ENCODE measurements at places on chromosomes 16 and 17.

DNA sequence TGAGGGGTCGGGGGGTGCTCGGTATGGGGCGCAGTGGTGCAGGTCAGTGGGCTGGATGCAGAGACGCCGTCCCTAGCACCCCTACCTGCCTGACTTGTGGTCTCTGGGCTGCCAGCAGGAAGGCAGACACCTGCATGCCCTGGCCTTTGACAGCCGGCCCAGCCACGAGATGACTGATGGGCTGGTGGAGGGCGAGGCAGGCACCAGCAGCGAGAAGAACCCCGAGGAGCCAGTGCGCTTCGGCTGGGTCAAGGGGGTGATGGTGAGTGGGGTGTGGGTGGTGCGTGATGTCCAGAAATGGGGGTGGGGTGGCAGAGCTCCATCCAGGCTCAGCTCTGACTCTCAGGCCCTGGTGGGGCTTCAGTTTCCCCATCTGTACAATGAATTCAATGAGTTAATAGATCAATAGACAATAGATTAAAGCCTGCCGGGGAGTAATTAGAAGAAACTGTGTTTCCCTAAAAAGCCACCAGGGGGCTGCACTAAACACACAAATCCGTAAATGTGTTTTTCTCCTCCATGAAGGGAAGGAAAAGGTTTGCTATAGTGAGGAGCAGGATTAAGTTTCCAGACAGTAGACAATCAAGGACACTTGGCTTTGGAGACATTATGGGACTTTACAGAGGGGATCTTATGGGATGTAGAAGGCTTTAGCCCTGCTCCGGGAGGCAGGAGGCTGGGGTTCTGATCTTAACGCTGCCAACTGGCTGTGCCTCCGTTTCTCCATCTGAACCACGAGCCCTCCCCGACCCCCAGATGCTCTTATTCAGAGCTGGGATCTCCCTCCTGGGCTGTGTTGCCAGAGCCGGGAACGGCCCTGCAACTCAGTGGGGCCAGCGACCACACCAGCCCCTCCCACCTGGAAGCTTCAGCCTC lies 2.2 kb downstream of the SLC12A3 start:
- DNase-seq: no peak

- no peak for DNase-seq
These were observed 791 bp downstream of the DNAI2 start for GRCh38 chr17:74274709-74275340.

GRCh38 chr17:77569846-77570564 lies 388.5 kb upstream of the TNRC6C start:
- DNase-seq: no peak

DNA sequence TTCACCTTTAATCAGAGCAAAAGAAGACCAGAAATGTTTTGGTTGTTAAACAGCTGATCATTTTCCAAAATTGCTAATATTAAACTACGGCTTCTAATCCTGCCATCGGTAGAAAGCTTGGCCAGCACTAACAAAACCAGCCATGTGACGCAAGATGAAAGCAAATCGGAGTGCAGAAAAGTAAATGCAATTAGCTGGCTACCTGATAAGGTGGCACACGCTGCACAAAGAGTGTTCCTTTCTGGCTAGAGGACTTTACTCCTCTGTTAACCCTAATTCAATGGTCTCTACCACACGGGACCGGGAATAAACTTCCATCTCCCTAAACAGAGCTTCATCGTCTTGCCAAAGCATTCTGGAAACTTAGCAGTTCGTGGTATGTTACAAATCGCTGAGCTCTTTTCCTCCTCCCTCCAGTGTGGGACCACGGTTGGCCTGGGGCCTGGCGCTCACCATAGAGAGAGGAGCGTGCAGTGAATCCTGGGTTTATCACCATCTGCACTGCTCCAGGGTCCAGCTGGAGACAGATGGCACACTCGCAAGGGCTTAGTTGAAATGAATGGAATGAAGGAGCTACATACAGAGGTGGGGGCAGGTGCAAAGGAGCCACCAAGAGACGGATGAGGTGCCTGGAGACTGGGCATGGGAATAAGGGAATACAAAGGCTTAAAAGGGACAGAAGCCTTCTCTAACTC lies 10.1 kb upstream of the COG1 start:
- no peak for DNase-seq

DNA sequence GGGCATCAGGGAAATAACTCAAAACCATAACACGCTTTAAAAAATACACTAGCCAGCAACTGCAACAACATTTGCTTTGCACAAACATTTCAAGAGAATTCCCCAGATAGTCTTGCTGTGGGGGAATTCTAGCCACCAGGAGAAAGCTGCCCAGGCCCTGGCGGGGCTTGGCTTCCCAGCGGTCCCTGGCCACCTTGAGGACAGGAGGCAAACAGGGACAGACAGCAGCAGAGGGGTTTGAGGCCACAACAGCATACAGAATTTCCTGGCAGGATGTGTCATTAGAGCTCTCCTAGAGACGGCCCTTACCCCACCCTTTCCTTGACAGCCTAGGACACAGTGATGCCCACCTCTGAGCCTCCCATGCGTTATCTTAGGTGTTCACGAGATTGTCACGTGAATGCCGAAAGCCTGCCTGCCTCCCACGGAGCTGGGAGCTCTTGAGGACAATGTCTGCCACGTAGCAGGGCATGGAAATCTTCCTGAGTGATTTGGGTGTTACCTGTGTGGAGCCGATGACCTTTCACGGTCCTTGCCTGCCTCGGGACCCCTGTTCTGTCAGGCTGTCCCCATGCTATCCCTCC lies 114.3 kb downstream of the RBFOX3 start:
- no peak for DNase-seq

DNA sequence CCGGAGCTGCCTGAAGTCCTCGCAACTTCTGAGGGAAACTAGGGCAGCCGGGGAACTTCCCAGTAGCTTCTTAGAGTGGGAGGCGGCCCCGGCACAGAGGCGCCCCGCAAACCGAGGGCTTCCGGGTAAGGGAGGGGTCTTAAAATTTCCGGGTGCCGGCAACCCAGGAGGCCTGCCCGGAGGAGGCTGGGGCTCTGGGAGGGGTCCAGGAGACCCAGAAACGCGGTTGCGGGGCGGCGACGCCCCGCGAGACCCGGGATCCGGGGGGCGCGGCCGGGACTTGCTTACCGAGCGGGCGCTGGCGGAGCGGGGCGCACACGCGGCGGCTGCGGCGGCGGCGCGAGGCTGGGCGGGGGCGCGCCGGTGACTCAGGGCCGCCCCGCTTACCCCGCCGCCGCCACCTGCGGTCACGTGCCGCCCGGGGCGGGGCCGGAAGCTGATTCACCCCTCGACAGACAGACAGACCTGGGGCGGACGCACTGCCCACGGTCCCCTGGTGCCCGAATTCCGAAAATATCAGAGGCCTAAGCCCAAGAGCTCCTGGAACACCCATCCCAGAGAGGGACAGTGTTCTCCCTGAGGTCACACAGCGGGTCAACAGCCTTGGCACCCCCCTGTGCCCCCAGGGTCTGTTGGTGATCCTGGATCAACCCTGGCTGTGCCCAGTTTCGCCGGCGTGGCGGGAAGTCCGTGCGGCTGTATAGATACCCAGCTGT lies at the start of gene FAM83G:
Gene FAM83G (minus strand): TSS at position 344 of the 716 bp plus-strand sequence. CDS start 723 bp downstream, outside the sequence.
- peak; percentile 87 for DNase-seq

- DNase-seq: no peak
These were observed 527 bp downstream of the UNC45B start for GRCh38 chr17:35148144-35148543.

- no peak for DNase-seq
These were observed 61.8 kb downstream of the DNAH3 start for GRCh38 chr16:21088646-21089538.

GRCh38 chr17:50194934-50195865 lies 6.2 kb downstream of the COL1A1 start:
- DNase-seq: no peak

DNA sequence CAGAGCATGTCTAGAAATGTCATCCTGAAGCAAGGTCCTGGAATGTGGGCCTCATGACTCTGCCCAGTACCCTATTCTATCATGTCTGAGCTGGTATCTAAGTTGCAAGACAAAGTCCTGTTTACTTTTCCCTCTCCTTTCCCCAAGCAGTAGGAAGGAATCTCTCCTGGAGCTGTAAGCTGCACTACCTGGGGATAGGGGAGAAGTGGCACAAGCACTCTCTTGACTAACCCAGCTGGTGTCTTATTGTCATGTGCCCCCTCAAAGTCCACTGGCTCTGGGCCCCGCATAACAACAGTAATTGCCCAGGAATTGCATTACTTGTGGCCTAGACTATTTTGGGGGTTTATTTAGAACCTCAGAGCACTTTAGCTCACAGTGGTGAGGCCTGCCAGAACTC lies 1366.3 kb upstream of the GOT2 start:
- no peak for DNase-seq

DNA sequence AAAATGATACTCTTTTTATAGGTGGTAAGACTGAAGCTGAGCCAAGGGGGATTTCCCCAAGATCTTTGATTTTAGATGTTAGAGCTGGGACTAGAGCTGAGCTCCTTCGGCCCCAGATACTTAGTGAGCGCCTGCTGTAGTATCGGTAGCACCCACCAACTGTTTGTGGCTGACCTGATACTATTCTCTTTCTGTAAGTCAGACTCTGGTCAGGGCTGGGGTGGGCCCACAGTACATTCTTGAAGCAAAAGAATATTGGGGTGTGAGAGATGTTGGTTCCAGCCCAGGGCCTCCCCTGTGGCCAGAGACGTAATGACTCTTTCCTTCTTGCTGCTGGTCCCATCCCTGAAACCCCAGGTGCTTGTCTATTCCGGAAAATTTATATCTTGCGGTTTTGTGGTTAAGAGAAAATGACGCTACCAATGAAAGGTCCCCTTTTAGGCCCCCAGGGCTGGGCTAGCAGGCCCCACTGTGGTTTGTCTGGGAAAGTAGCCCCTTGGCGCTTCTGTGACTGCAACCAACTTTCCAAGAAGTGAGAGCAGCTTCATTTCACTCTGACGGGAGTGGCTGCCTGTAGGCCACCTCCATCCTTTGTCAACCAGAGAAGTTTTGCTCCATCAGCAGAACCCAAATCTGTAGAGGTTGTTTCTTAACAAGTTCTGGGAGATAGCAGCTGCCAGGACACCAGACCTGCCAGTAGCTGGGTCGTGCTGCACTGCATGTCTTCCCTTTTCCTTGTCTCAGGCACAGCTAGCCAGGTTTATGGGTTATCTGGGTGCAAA lies 86.4 kb upstream of the LGALS9 start:
- DNase-seq: no peak

DNA sequence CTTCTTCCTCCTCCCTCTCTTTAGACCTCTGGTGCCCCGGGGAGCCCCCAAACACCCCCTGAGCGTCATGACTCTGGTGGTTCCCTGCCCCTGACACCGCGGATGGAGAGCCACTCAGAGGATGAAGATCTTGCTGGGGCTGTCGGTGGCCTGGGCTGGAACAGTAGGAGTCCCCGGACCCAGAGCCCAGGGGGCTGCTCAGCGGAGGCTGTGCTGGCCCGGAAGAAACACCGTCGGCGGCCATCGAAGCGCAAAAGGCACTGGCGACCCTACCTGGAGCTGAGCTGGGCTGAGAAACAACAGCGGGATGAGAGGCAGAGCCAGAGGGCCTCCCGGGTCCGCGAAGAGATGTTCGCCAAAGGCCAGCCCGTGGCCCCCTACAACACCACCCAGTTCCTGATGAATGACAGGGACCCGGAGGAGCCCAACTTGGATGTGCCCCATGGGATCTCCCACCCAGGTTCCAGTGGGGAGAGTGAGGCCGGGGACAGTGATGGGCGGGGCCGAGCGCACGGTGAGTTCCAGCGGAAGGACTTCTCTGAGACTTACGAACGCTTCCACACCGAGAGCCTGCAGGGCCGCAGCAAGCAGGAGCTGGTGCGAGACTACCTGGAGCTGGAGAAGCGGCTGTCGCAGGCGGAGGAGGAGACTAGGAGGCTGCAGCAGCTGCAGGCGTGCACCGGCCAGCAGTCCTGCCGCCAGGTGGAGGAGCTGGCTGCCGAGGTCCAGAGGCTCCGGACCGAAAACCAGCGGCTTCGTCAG lies 7.5 kb downstream of the HEXIM2 start:
- DNase-seq: no peak

DNA sequence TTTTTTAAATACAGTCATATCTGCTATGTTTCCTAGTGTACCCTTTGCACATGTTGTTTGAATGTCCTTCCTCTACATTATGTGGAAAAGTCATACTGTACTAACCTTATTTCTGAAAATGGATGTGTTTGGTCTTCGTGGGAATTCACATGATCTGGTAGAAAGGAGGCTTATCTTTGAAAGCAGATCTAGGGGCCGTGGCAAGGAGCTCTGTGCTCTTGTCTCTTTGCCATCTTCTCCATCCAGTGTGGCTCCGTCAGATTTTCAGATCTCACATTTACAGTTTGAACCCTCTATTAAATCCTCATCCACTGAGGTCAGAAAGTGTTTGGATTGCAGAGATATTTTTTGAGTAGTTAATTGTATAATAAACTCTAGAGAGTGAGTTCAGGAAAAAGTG lies 32.9 kb downstream of the MAP2K4 start:
- DNase-seq: no peak

GRCh38 chr17:80101011-80101945 lies at the start of gene GAA:
Gene GAA (plus strand): TSS chr17:80101581. CDS start chr17:80104587, 3,006 bp downstream.
- DNase-seq: peak; percentile 82

GRCh38 chr16:78126662-78127061 lies 27.2 kb downstream of the WWOX start:
- no peak for DNase-seq

- no peak for DNase-seq
These were observed 74.6 kb downstream of the TMEM100 start for GRCh38 chr17:55648086-55648485.

GRCh38 chr16:62969711-62970318 lies 933.6 kb upstream of the CDH8 start:
- no peak for DNase-seq

DNA sequence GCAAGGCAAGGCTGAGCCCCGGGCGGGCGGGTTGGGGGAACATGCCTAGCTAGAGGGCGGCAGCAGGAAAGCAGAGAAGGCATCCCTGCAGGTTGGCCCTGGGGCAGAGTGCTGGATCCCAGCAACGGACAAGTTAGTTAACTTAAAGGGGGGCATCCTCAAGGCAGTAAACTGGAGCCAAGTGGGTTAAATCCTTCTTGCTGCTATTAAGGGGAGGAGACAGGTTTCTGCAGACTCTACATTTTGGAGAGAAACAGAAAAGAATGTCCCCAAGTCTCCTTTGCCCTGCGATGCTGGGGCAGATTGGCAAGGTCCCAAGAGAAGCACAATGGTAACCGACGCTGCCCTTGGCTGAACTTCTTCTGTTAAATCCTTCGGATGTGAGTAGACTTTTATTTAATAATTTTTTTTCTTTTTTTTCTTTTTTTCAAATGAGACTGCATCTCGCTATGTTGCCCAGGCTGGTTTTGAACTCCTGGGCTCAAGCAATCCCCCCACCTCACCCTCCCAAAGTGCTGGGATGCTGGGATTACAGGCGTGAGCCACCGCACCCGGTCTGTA lies 14.0 kb downstream of the ATP5PD start:
- DNase-seq: no peak

DNA sequence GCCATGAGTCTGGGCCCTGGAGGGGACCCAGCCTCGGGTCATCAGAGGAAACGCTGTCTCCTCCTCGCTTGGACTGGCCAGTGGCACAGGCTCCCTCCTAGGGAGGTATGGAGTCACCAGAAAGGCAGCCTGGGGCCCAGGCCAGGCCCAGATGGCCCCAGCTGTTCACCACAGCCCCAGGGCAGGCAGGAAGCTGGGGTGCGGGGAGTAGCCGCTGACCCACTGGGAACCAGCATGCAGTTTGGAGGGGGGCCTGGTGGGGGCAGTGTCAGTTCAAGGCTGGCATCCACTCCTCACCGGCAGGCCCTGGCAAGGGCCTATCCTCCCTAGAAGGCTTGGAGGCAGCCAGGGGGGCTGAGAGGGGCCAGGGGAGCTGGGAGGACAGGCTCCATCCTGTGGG lies 48.8 kb downstream of the SDK2 start:
- DNase-seq: no peak

- DNase-seq: no peak
These were observed 17.8 kb downstream of the ZZEF1 start for GRCh38 chr17:4124999-4125398.

- no peak for DNase-seq
These were observed 68.1 kb upstream of the LGALS9 start for GRCh38 chr17:27562777-27563455.
